HL-60 (cell line): ENCODE measurements at places on chromosomes 2 and 18.

DNA sequence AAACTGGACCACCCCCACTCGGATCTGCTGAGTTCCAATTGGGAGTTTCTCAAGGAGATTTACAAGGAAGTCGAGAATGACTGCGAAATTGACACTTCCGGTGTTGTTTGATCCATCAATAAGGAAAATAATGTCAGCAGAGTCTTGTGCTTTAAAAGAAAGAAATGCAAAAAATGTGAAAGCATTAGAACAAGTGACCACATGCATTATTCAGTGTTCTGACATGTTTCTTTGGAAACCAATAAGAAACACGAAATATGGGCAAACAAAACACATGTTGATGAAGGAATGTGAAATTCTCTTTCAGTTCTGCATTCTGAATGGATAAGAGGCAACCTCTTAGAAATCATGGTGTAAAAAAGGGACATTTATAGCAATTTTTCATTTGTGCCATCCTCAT, 25.9 kb downstream of the COL6A3 start:
- no peak for DNase-seq

DNA sequence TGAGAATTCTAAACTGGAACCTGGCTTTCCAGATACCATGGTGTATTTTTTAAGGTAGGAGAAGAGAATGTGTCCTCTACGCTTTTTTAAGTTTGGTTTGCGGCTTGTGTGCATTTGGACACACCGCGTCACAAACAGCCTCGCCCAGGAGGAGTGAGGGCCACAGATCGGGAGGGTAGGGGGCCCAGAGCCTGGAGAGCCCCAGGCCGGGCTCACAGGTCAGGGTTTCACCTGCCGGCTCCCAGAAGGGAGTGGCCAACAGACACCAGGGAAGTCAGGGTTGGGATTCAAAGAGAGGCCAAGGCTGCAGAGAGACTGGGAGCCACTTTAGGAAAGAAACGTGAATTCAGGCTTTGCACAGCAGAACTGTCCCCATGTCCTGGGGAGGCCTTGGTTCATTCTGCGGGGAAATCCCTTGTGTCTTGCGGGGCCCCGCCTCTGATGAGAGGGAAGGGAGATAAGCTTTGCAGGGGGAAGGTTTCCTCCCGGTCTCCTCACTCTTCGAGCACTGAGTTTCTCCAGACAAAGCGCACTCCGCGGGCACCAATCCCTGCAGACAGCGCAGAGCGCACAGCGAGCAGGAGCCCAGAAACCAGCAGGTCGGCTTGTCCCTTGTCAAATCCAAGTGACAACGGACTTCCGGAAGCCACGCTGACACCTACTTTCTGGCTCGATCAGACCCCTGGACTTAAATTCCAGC, 2.0 kb upstream of the TUBB6 start:
- DNase-seq: no peak

DNA sequence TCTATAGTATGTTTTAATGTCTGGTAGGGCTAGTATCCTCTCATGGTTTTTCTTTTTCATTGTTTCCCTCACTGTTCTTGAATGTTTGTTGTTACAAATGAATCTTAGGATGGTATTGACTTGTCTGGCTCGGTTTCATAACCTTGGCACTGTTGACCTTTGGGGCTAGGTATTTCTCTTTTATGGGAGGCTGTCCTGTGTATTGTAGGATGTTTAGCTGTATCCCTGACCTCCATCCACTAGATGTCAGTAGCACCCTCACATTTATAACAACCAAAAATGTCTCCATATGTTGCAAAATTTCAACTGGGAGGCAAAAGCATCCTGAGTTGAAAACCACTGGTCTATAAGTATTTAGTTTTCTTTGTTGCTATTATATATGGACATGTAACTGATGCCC, 7.0 kb upstream of the AOX1 start:
- DNase-seq: peak; percentile 21

- no peak for DNase-seq
Measured at GRCh38 chr2:159758686-159759085, 39.3 kb downstream of the CD302 start.

- DNase-seq: no peak
Measured at GRCh38 chr2:20538308-20539132, 91.6 kb downstream of the RHOB start.

- DNase-seq: no peak
Measured at GRCh38 chr2:152405206-152406118, 70.5 kb downstream of the FMNL2 start.

DNA sequence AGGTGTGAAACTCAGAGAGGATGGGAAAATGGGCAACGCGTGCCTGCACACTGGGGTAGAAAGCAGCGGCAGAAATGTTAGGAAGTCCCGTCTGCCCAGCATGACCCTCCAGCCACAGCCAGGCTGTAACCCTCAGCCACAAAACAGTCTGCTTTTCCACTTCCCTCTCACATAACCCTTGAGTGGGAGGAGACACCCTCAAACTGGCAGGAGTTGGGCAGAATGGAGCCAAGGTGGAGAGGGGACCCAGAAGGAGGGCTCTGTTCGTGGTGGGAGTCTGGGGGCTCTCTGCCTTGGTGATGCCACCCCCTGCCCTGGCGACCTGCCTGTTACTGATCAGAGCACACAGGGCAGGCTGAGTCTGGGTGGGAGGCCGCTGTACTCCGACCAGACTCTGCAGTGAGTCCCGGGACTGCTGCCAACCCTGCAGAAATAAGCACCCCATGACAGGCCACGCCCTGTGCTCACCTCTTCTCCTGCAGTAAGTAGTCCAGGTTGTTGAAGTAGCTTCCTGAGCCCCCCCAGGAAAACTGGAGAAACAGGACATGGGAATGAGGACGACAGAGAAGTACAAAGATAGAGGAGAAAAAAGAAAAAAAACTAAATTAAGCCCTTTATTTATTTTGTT, 16.0 kb downstream of the FAM178B start:
- peak; percentile 45 for DNase-seq

- no peak for DNase-seq
Measured at GRCh38 chr2:69171116-69171896, 158.3 kb downstream of the ANTXR1 start.

DNA sequence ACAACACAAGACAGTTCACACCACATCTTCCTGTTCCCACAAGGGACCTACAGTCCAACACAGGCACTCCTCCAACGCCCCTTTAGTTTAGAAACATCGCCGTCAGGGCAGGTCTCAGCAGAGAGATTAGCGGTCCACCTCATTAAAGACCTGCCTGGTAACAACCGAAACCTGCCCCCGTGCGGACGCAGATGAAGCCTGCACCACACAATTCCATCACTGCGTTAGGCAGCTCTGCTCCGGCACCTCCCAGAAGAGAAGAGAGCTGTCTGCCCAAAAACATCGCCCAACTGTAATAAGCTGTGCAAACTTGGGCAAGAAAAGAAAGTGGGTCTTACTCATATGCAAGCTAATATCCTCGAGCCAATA, 32.7 kb downstream of the ZNF516 start:
- DNase-seq: peak; percentile 64

DNA sequence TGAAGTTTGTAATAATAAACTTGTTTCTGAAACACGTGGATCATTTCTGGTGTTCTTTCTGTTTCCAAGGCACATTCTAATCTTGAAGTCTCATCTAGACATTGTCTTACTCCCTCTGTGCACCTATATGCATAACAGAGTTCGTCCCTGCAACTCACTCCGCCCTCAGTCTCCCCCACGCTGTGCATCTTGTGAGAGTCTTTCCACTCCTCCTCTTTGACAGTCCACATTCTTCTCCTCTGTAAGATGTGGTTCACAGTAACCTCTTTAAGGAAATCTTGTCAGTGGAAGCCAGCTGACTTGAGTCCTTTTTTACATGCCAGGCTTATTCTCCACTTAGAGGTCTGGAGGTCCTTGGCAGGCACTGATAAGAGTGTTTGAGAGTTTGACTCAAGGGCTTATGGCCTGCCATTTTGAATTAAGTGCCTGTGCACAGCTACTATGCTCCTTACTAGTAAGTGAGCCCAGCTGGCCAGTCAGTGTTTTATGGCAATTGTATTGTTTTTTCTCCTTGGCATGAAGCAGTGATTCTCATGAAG, 108.9 kb upstream of the IL1R2 start:
- DNase-seq: no peak

- DNase-seq: no peak
Measured at GRCh38 chr18:34280653-34281052, 55.9 kb upstream of the NOL4 start.

- DNase-seq: no peak
Measured at GRCh38 chr18:79614211-79614955, 65.2 kb upstream of the CTDP1 start.

DNA sequence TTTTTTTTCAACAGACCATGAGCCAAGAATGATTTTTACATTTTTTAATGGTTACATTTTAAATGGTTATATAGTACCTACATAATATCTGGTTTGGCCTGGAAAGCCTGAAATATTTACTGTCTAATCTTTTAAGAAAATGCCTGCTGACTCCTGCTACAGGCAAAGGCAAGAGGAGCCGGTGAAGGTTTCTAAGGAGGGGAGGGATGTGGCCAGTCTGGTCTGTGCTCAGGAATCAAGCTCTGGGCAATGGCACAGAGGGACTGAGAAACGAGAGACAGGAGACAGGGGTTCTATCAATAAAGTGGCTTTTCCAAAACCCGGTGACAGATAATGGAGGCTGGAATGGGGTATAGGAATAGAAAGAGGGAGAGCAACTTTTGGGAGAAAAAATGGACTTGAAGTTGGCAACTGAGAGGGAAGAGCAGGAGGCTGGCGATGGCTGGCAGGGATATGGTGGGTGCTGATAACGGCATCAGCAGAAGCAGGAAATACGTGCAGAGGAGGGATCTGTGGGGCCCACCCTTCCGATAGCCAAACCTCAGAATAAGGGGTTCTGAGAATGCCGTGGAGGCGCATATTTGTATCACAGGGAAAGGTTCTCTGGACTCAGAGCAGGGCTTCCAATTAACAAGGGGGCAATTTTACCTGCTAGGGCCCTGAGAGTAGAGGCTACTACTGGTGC, 64.0 kb upstream of the DNMT3A start:
- DNase-seq: no peak

GRCh38 chr2:101367508-101367907, 19.8 kb downstream of the CREG2 start:
- DNase-seq: no peak

DNA sequence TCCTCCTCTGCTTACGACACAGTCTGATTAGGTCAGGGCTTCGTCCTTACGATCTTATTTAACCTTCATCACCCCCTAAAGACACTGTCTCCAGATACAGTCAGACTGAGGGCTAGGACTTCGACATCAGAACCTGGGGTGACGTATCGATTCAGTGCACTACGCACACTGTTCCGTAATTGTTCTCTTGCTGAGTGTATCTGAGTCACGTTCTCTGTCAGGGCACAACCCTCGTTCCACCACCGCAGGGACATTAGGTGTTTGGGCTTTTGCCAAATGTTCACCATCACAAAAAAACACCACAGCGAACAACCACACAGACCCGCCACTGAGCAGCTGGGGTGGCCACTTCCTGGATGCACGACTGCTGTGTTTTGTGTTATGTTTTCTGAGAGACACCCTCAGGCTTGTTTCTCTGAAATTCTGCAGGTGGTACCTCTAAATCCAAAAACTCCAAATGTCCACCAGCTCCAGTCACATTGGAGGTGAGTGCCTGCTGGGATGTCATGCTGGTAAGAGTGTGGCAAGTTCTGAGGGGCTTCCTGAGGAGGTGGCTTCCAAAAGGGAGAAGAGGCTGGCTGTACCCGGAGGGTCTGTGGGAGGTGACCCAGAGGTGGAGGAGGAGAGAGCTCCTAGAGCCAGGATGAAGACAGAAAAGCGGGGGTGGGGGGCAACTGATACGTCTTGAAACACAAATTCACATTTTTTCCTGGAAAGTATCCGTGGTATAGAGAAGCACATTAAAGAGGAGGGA, 66.6 kb downstream of the ADNP2 start:
- DNase-seq: no peak

DNA sequence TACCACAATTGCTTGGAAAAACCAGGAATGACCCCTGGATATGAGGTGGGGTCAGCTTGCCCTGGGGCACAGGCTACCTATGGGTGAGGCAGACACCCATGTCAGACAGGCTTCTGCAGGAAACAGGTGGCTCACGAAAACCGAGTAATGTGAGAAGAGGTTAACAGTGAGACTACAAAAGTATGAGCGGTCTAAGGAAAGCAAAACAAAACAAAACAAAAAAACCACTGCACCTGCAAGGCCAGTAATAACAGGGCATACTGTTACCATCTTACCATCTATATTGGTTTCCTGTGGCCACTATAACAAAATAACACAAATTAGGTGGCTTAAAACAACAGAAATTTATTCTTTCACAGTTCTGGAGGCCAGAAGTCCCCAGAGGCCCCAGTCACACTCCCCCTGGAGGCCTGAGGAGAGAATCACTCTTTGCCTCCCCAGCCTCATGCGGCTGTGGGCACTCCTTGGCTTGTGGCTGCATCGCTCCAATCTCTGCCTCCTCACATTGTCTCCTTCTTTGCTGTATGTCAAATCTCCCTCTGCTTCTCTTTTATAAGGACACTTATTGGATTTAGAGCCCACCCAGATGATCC, 86.6 kb upstream of the EPC2 start:
- DNase-seq: no peak

GRCh38 chr2:237603718-237604362, 13.3 kb upstream of the RAB17 start:
- peak; percentile 26 for DNase-seq

- no peak for DNase-seq
Measured at GRCh38 chr2:146982393-146982846, 862.4 kb upstream of the ACVR2A start.

DNA sequence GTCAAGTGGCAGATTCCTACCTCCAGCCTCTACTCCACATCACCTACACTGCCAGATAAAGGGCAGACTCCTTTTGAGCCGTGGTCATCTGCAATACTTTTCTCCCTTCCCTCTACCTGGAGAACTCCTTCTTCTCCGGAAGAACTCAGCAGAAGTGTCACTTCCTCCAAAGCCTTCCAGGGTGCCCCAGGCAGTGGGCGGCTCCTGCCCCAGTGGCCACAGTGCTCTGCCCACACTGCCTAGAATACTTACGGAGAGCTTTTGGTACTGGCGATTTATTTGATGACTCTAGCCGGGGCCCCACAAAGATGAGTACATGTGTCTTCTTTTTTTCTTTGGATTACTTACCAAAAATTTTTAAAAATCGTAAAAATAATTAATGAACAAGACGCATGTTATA, 39.7 kb downstream of the FOSL2 start:
- no peak for DNase-seq

GRCh38 chr2:38740851-38741731, 10.1 kb downstream of the SRSF7 start:
- no peak for DNase-seq

- DNase-seq: no peak
Measured at GRCh38 chr2:111671426-111672150, 212.4 kb downstream of the ANAPC1 start.

DNA sequence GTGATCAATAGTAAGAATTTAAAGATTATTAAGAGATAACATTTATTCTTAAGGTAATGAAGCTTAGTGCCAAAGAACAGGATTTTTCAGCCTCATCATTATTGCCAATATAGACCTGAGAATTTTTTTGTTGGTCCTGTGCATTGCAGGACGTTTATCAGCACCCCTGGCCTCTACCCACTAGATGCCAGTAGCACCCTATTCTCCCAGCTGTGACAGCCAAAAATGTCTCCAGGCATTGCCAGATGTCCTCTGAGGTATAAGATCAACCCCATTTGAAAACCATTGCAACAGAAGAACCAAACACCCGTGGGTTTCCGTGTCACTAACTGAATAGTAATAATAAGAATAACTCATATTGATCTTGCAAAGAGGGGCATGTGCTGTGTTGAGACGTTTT, 700.0 kb upstream of the SOX11 start:
- no peak for DNase-seq
